ENCODE measurements at places on chromosomes 5 and 9.

- DNase-seq: no peak
Observed at GRCh38 chr5:110463106-110463505, 263.4 kb downstream of the TMEM232 start.

DNA sequence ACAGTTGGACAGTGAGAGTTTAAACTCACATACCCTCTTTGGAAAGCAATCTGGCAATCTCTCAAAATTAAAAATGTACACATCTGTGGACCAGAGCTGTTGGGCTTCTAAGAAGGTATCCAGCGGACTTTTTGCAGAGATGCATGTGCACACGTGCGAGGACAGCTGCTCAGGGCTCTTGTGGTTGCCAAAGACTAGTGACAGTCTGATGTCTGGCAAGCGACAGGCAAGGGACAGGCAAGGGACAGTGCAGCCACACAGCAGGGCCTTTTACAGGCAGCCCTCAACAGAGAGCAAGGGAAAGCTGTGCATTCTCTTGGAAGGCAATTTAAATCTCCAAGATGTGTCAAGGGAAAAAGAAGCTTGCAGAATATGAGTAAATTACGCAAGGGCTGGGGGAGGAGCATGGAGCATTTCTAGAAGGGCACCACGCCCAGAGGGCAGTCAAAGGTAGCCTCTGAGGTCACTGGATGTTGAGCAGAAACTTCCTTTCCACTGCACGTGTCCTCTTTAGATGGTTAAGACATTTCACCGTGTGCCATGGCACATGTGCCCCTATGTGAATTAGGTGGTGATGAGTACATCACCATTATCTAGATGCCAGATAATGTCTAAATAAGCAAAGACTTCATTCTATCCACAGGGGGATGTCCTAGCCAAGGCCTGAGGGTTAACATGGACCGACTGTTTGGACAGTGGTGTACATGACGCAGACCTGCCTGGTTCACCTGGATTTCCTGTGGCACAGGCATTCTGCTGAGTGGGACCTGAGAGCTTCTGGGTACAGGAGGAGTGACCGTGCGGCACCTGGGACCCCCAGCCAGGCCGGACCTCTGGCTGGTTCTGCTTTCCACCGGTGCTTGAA lies 9.1 kb downstream of the GFPT2 start:
- peak; percentile 82 for DNase-seq

GRCh38 chr9:68949271-68950000 lies 64.5 kb downstream of the PRKACG start:
- no peak for DNase-seq

DNA sequence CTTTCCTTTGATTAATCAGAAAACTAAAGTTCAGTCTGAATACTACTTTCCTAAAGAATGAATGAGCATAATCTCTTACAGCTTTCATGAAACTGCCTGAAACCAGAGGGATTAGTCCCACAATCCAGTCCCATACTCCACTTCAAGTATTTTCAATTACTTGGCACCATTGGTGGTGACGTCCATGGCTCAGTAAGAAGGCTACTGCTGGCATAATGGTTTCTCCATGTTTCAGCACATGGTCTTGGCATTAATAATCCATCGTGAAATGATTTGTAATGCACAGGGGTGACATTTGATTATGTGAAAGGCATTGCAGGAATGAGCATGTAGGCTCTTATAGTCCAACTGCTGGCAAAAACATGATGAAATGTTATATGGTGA lies 23.4 kb downstream of the LIX1 start:
- DNase-seq: no peak

- DNase-seq: peak; percentile 89
Observed at GRCh38 chr5:172740428-172741205, 30.4 kb downstream of the DUSP1 start.

DNA sequence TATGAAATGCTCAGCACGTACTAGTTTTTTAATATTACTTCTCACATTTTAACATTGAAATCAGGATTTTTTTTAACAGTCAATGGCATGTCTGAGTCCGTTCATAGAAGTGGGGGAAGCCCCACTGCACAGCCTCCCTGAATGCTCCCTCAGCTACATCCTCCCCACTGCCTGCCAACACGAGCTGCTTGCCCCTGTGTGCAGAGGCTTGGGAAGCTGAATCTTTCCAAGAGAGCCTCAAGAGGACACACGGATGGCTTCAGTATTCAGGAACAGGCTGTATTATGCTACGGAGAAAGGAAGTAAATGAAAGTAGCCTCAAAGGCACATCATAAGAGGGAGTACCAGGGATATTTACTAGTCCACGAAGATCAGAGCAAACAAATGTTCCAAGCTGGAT lies 248.7 kb downstream of the SPOCK1 start:
- no peak for DNase-seq

- DNase-seq: no peak
Observed at GRCh38 chr9:68505681-68506409, 34.8 kb downstream of the TMEM252 start.

GRCh38 chr9:78786794-78787193 lies 489.9 kb downstream of the PSAT1 start:
- peak; percentile 71 for DNase-seq
